ENCODE measurements at places on chromosomes 16 and 17.

GRCh38 chr17:75032720-75033280, 14.0 kb downstream of the ATP5PD start:
- peak; percentile 55 for DNase-seq

- DNase-seq, result no peak
Measured at GRCh38 chr16:85868495-85868894, 30.5 kb upstream of the IRF8 start.

DNA sequence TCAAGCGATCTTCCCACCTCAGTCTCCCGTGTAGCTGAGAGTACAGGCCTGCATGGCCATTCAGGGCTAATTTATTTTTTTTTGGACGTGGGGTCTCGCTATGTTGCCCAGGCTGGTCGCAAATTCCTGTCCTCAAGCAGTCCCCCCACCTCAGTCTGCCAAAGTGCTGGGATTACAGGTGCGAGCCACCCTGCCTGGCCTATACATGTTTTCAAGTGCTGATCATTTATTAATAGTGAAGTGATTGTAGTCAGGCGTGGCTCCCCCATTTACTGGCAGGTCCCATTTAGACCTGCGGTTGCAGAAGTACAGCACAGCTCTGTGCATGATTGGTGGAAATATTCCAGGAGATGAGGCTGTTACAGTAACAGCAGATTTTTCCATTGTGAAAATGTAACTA, 8.4 kb downstream of the FOXK2 start:
- no peak for DNase-seq

DNA sequence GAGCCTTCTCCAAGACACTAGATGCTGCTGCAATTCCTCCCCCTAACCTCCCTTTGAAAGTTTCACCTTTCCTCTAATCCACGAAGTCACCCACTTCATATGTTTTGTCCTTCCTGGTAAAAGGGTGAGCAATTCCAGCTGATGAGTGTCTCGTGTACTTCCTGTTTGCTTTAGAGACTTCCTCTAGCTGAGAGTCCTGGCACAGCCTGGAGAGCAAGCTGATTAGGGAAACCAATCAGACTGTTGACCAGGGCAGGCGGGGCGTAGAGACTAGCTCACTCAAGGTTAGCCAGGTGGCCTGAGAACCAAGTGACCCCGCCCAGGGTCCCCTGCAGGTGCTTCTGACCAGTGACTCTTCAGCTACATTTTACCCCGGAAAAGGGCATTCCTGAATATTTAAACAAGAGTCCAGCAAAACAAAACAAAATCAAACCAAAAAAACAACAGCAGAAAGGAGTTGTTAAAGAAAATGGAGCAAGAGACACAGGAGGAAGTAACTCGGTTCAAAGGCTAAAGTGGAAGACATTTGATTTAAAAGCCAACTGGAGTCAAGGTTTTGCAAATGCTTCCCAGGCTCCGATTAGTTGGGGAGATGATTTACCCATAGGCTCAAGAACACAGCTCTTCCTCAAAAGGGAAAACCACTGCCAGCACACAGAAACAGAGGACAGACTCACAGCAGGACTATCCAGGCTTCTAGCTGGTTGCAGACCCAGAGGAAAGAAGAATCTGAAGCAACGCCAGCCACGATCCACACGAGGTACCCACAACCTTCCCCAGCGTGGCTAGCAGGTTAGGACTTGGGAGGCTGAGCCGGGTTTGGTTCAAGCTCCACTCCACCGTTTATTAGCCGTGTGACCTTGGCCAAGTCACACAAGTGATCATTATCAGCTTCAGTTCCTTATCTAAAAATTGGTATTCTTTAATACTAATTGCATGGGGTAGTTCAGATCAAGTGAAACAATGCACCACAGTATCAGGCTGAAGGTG, 13.4 kb downstream of the HSPB9 start:
- DNase-seq, result no peak

DNA sequence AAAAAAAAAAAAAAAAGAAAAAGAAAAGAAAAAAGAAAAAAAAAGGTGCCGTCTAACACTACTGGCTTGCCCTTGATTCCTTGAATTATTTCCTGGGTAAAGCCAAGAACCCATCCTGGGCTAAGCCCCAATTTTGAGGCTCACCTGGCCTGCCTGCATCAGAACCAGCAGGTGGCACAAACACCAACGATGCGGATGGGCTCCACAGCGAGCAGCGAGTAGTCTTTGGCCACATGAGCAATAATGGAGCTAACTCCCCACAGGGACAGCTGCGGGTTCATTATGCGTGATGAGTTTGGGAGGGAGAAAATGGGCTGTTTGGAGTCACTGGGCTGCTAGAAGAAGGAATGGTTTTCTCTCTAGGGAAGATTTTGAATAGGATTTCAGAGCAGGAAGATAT, 91.1 kb downstream of the ASIC2 start:
- no peak for DNase-seq
